HL-60 (cell line): ENCODE measurements at places on chromosomes 4 and X.
A peak's percentile ranks its signal among the peaks of the same experiment; 100 is the strongest.

DNA sequence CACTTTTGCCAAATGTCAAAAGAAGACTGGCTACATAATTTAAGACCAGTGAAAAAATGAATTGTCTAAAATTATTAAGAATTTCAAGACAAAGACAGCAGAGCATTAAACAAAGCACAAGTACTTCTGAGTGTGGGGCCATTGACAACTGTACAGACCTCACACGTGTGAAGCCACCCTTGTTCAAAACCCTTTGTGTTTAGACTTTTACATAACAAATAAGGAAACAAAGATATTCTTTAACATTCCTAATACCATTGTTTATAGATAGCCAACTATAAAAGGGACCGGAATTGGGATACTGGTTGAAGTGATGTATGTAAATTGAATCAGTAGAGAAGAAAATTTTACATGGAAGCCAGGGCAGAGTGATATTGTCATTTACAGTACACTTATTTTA lies 624.2 kb downstream of the PCDH18 start:
- no peak for DNase-seq

DNA sequence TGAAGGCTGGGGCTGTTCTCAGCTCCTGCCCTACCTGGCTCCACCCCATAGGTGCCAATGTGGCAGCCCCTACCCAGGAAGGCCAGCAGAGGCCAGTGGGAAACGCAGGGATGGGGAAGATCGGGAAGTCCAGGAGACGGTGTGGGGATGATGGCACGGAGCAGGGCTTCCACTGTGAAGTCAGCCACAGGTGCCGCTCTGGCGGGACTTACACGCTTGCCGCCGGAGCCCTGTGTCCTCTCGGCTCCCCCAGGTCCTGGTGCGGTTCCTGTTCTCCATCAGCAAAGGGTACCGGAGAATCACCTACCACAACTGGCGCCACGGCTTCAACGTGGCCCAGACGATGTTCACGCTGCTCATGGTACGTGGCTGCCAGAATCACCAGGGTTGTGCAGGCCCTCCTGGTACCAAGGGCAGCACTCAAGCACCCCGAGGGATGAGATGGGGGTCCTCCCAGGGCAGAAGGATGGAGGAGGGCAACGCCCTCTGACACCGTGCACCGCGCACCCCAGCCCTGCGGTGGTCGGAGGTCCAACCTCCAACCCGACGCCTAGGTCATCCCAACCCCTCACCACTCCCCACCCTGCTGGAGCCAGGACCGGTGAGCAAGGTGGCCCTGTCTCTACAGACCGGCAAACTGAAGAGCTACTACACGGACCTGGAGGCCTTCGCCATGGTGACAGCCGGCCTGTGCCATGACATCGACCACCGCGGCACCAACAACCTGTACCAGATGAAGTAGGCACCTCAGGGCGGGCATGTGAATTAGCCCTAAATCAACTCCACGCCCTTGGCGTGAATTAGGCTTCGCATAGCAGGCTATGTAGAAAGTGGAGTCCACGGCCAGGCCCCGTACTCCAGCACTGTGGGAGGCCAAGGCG lies 12.0 kb downstream of the ATP5ME start:
- no peak for DNase-seq

- DNase-seq, result no peak
Observed at GRCh38 chr4:84952004-84952403, 14.5 kb downstream of the WDFY3 start.

DNA sequence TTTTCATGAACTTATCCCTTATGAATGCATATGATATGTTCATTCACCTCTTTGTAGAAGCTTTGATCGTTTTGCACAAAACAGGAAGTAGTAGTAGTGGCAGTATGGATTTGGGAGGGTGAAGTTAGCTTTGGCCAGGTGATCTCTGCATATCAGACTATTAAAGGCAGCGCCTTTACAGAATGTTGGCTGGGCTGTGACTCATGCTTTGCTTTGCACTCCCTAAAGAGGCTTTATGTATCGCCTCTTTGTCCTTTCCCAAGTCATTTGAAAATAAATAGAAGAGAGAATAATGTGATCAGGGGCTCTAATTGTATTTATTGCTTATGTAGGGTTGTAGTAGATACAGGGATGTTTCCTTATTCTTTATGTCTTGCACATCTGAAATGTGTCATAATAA lies 50.4 kb downstream of the SHROOM3 start:
- DNase-seq, result no peak

GRCh38 chrX:53077207-53078197 lies 4.7 kb upstream of the TSPYL2 start:
- no peak for DNase-seq

DNA sequence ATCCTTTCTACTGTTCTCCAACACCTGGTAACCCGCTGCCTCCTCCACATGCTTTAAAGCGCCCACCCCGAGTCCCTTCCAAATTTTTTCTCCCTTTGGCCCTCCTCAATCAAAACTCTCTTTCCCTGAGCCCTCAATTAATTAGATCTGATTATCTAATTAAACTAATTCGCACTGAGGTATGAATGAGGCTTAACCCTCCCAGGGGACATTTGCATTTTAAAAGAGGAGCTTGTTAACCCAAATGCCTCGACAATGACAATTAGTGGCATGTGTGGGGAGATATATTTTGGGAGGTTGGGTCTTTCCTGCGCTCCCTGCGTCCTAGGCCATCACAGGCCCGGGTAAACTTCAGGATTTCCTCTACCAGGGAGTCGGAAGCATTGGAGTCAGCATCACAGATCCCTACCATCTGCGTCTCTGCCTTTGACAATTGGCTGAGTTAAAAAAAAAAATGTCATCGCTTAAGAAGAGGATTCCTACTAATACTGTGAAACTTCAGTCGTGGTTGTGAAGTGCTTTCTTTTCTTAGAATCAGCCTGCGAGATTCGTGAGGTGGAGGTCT lies 50.6 kb downstream of the TENM3 start:
- no peak for DNase-seq

DNA sequence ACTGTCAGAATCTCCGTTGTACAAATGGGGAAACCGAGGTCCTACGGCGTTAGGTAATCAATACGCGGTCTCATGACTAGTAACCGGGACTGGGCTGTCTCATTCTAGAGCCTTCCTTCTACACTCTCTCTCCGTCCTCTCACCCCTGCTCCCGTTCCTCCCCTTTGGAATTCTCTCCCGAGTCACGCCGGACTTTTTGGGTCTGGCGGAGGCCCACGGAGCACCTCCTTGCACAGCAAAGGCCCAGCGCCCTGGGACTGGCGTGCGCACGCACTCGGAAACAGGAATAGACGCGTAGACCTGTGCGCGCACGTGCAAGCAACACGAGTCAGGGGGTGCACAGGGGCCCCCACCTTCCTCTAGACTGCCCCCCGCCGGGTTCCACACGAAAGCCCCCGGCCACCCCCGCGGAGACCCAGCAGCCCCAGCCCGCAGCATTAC lies 361 bp downstream of the QDPR start:
- DNase-seq, result peak; percentile 38
